Muscle of leg (tissue), 16 donors: ENCODE measurements at places on chromosomes 2 and 18. TPM values are rescaled to one million over a fixed set of nuclear protein-coding genes. Genes with fewer than 3 reads are reported as not detected.

Gene NEDD4L
- 24.8 TPM for total RNA-seq

Gene TLX2
- total RNA-seq, result not detected

Gene RAB12
- total RNA-seq, result 41.9 TPM

Gene RNF103
- 19.7 TPM for total RNA-seq

Gene SGPP2
- not detected for total RNA-seq

GRCh38 chr2:230161184-230161583 lies 58.6 kb downstream of the SP110 start:
- H3K27ac ChIP-seq, result no peak overlapping the region
- H3K4me3 ChIP-seq, result no peak overlapping the region
- DNase-seq, result no peak
- no peaks in the 10 kb centered on the region for H3K27me3 ChIP-seq

GRCh38 chr2:9360110-9360509 lies 63.2 kb downstream of the ITGB1BP1 start:
- DNase-seq, result no peak
- no peaks in the 10 kb centered on the region for H3K4me1 ChIP-seq
- no peak overlapping the region for H3K27ac ChIP-seq
- H3K36me3 ChIP-seq, result peaks cover 52% of the 10 kb centered on the region

Gene SCN3A
- total RNA-seq, result 0.35 TPM

DNA sequence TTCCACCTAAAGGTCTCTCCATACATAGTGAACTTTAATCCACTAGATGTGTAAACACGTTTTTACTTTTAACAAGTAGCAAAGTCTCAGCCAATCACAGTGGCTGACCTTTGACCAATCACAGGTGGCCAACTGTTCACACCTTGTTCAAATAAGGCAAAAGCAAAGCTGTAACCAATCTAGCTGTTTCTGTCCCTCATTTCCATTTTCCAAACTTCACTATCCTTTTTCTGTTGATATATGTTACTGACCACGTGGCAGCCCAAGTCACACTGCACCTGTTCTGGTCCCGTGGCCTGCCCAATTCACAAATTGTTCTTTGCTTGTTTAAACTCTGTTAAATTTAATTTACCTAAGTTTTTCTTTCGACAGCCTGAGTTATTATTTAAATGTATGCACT lies 393.5 kb upstream of the NETO1 start:
- no peaks in the 10 kb centered on the region for H3K27me3 ChIP-seq
- H3K4me3 ChIP-seq, result no peak overlapping the region
- no peak overlapping the region for H3K27ac ChIP-seq
- DNase-seq, result no peak
- no peaks in the 10 kb centered on the region for H3K36me3 ChIP-seq

Gene HOXD4
- 2.2 TPM for total RNA-seq

Gene MROH2A
- not detected for total RNA-seq

Gene BOLL
- total RNA-seq, result 0.62 TPM

DNA sequence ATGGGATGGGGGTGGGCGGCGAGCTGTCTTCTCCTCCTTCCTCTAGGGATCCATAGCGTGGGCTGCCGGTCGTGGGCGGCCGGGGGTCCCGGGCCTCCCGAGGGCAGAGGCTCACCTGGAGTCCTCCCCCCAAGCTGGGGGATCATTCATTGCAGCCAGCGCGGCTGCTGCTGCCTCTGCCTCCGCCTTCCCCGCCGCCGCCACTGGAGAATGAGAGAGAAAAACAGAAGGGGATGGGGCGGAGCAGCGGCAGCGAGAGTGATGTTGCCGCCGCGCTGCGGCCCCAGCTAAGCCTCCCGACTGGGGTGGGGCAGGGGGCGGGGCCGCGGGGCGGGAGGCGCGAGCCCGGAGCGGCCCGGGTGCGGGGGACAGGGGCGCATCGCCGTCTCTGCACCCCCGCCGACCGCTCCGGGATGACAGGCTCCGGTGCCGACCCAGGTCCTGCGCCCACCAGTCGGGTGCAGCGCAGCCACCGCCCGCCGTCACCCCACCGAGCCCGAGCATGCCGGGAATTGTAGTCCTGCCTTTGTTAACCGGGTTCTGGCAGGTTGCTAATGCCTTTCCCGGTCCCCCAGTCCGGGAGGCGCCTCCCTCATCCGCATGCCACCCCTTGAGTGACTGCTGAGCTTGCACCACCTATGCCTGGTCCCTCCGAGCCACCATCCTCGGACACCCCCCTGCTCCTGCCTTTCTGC lies at the start of gene KIF3C:
TSS of gene KIF3C (minus strand) at position 225 of the 695 bp plus-strand sequence. CDS start 580 bp downstream, outside the sequence.
- DNase-seq, result peak; percentile 82
- H3K27ac ChIP-seq, result peak within 1 kb of the TSS; percentile 44
- peaks cover 19% of the 10 kb centered on the region for H3K4me1 ChIP-seq
- H3K4me3 ChIP-seq, result peak within 1 kb of the TSS; percentile 59
- no peaks in the 10 kb centered on the region for H3K27me3 ChIP-seq

DNA sequence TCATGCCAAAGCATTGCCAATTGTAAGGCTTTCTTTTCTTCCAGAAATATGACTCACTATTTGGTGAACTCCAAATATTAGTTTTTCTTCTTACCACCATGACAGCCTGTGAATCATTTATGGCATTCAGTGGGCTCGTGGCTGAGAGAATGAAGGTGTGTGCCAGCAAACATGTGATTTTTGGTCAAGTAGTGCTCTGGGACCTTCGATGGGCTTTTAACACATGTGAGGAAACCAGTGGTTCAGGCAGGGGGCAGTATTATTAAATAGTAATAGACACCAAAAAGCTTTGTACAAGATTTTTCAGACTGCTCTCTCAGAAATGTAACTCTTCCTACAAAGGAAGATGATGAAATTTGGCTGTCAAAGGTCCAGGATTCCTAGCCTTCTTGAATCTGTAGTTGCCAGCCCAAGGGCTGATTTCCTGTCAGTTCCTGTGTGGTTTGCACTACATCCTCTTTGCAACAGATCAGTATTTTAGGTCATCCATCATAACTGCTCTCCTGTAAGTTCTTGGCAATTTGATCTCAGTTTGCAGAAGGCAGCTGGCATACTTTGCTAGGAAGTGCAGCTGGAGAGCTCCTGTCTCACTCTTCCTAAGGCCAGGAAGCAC lies 64.3 kb downstream of the BABAM2 start:
- H3K27me3 ChIP-seq, result no peaks in the 10 kb centered on the region
- H3K4me1 ChIP-seq, result peaks cover 8% of the 10 kb centered on the region
- peak overlapping the region; percentile 64 for H3K27ac ChIP-seq
- no peak overlapping the region for H3K4me3 ChIP-seq

Gene NT5DC4
- total RNA-seq, result not detected

Gene LIMS3
- 2.1 TPM for total RNA-seq

Gene HOXD13
- total RNA-seq, result 0.31 TPM

GRCh38 chr2:86807468-86808275 lies 17.0 kb upstream of the CD8A start:
- peak overlapping the region; percentile 45 for H3K4me3 ChIP-seq
- no peaks in the 10 kb centered on the region for H3K36me3 ChIP-seq
- peaks cover 35% of the 10 kb centered on the region for H3K27me3 ChIP-seq

DNA sequence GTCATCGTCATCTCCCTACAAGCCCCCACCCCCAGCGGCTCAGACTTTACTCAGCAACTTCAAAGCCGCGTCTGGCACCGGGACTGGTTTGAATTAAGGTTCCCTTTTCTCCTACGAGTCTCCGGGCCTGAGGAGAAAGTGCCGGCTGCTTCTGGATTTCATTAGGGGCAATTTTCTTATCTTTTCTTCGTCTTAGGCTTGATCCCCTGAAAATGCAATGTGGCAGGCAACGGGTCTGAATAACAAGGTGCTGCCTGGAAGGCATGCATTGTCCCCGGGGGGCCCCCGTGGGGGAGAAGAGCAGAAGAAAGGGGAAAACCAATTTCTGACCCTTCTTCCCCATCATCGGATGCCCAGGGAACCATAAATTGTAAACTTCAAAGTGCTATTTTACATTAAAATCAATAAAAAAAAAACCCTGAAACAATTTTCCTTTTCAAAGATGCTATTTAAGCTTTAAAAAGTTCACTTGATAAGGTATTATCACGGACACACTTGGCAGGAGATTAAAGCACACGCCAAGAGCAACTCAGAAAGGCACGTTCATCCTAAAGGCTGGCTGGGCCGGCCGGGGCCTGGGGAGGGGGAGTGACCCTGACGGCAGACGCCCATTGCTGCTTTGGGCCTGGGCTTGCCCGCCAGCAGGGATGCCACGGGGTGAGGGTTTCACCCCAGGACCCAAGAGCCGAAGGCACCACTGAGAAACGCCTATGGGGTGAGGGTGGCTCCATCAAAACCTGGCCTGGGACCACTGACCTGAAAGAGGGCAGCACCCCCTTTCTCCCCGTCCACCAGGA lies 230.4 kb downstream of the TWIST2 start:
- H3K4me3 ChIP-seq, result no peak overlapping the region
- peaks cover 79% of the 10 kb centered on the region for H3K36me3 ChIP-seq
- peaks cover 13% of the 10 kb centered on the region for H3K4me1 ChIP-seq
- H3K27ac ChIP-seq, result no peak overlapping the region
- H3K27me3 ChIP-seq, result no peaks in the 10 kb centered on the region

Gene CMPK2
- total RNA-seq, result 3.2 TPM

Gene EFR3B
- 3.2 TPM for total RNA-seq

GRCh38 chr2:186108470-186108869 lies 369.9 kb downstream of the FSIP2 start:
- H3K36me3 ChIP-seq, result no peaks in the 10 kb centered on the region
- DNase-seq, result no peak
- no peak overlapping the region for H3K27ac ChIP-seq
- no peak overlapping the region for H3K4me3 ChIP-seq
- H3K4me1 ChIP-seq, result no peaks in the 10 kb centered on the region
- no peaks in the 10 kb centered on the region for H3K27me3 ChIP-seq

Gene SIX3
- total RNA-seq, result not detected

Gene DIS3L2
- 19.3 TPM for total RNA-seq

GRCh38 chr2:218180467-218181114 lies 13.8 kb upstream of the CXCR1 start:
- H3K36me3 ChIP-seq, result no peaks in the 10 kb centered on the region
- no peaks in the 10 kb centered on the region for H3K4me1 ChIP-seq
- peaks cover 2% of the 10 kb centered on the region for H3K27me3 ChIP-seq

Gene GYPC
- total RNA-seq, result 116 TPM

DNA sequence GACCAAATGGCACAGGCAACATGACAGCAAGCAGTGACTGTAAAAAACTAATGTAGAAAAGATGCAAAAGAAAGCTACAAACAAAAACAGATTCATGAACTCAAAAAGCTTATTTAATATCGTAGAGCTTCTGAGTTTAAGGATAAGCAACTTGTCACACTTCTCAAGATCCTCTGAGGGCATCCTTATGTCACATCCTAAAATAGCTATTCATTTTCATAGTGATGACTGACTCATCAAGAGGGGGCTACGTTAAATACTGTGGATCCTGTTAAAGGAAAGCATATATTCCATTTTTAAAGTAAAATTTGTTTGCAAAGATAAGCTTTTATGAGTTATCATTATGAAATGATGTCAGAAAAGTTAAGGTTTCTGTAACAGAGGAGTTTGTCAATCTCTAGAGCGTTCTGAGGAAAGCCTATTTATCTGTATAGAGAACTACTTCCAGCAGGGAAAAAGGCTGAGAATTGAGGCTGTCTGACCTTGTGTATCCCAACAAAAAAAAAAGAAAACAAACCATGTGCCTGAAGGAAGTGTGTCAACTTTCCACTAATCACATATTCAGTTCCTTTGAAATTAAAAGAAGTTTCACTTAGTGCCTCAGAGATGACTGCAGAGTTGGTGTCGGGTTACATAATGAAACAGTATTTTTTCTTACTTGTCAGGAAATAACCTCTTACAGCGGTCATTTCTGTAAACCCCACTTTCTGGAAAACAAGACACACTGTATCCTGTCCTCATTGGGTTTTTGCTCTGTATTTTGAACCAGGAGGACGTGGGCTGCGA lies 115.5 kb downstream of the ESCO1 start:
- H3K4me1 ChIP-seq, result peaks cover 11% of the 10 kb centered on the region
- no peaks in the 10 kb centered on the region for H3K27me3 ChIP-seq
- no peak for DNase-seq
- no peak overlapping the region for H3K4me3 ChIP-seq
- H3K27ac ChIP-seq, result peak overlapping the region; percentile 15

Gene ANKRD30BL
- total RNA-seq, result 0.22 TPM

GRCh38 chr2:104733226-104733943 lies 120.5 kb upstream of the POU3F3 start:
- DNase-seq, result no peak
- no peak overlapping the region for H3K27ac ChIP-seq
- no peak overlapping the region for H3K4me3 ChIP-seq
- no peaks in the 10 kb centered on the region for H3K4me1 ChIP-seq

- no peak for DNase-seq
- H3K36me3 ChIP-seq, result no peaks in the 10 kb centered on the region
- H3K27ac ChIP-seq, result no peak overlapping the region
- peaks cover 41% of the 10 kb centered on the region for H3K27me3 ChIP-seq
- no peak overlapping the region for H3K4me3 ChIP-seq
- peaks cover 17% of the 10 kb centered on the region for H3K4me1 ChIP-seq
Observed at GRCh38 chr2:72153924-72154323, 6.3 kb upstream of the CYP26B1 start.

GRCh38 chr2:3487028-3487425 lies 32.3 kb downstream of the ADI1 start:
- no peak overlapping the region for H3K4me3 ChIP-seq
- H3K27me3 ChIP-seq, result no peaks in the 10 kb centered on the region
- peaks cover 21% of the 10 kb centered on the region for H3K36me3 ChIP-seq
- DNase-seq, result no peak

GRCh38 chr18:58491773-58492752 lies 136.8 kb downstream of the ALPK2 start:
- H3K4me3 ChIP-seq, result no peak overlapping the region
- no peak overlapping the region for H3K27ac ChIP-seq
- H3K36me3 ChIP-seq, result no peaks in the 10 kb centered on the region
- peaks cover 4% of the 10 kb centered on the region for H3K27me3 ChIP-seq
- H3K4me1 ChIP-seq, result peaks cover 27% of the 10 kb centered on the region

DNA sequence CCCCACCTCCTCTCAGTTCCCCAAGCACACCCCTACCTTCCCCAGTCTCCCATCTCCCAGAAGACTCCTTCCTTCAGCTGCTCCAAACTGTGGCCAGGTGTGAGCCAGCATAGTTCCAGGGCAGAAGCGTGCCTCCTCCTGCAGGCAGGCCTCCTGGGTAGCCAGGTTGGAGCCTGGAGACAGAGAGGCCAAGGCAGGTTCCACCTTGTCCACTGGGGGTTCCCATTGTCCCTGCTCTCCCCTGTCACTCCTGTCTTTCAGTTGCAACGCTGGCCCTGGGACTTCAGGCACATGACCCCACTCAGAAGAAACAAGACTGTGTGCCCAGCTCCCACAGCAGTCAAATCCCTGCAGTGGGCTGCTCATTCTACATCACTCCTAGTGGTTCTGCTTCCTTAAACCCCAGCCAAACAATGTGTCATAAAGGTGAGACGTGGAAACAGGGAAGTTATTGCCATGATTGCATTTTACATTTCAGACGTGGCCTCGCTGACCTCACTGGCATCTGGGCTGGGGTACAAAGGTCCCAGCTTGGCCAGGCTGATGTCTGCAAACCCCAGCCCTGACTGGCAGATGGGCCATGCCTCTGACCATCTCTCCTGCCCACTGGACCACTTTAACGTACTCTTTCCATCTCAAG lies 96.5 kb upstream of the BOD1L2 start:
- no peak overlapping the region for H3K27ac ChIP-seq
- H3K36me3 ChIP-seq, result no peaks in the 10 kb centered on the region
- H3K4me1 ChIP-seq, result no peaks in the 10 kb centered on the region
- no peak for DNase-seq
- H3K4me3 ChIP-seq, result no peak overlapping the region

Gene COLEC12
- 65.5 TPM for total RNA-seq

Gene ITGA4
- 19.5 TPM for total RNA-seq

- DNase-seq, result peak; percentile 29
- H3K27me3 ChIP-seq, result no peaks in the 10 kb centered on the region
- H3K27ac ChIP-seq, result peak overlapping the region; percentile 13
- no peak overlapping the region for H3K4me3 ChIP-seq
- H3K4me1 ChIP-seq, result peaks cover 2% of the 10 kb centered on the region
- H3K36me3 ChIP-seq, result no peaks in the 10 kb centered on the region
Observed at GRCh38 chr2:25582077-25582830, 91.1 kb downstream of the DTNB start.
